Aorta (tissue), 5 donors: ENCODE measurements at places on chromosomes 16 and 17. TPM values are rescaled to one million over a fixed set of nuclear protein-coding genes. Genes with fewer than 3 reads are reported as not detected.

The PPY gene
- not detected for total RNA-seq

DNA sequence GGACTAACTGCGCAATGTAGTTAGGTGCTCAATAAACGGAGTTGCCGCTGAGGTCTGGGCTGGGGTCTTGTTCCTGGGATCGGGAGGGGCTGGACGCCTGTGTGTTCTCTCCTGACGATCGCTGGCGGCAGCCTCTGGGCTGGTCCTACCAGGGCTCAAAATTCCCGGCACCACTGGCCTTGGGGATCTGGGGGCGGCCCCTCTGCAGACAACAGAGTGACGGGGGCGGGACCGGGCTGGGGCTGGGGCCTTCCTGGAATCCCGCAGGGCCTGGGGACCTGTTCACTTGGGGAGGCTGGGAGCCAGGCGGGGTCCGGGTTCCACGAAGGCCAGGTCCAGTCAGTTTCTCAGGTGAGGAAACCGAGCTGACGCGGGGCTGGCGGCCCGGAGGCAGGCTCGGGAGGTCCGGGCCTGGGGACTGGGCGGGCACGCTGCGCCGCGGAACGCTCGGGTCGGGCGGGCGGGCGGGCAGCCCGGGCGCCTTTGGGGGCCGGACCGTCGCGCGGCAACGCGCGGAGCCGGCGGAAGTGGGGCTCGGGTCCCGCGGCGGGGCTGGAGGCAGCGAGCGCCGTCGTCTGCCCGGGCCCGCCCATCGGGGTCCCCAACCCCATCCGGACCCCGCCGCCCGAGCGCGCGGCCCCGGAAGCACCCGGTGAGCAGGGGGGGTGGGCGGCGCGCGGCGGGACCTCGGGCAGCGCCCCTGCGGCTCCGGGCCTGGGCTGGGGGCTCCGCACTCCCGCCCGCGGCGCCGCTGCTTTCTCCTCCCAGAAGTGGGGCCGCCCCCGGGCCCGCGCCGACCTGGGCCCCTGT is at the start of gene PIGQ:
Gene PIGQ (plus strand): TSS at position 524 of the 810 bp plus-strand sequence. CDS start 4,107 bp downstream, outside the sequence.
- H3K27me3 ChIP-seq: no peaks in the 10 kb centered on the region
- H3K4me1 ChIP-seq: no peaks in the 10 kb centered on the region
- H3K27ac ChIP-seq: peak within 1 kb of the TSS; percentile 46
- H3K36me3 ChIP-seq: no peaks in the 10 kb centered on the region

GRCh38 chr17:19023209-19023999 is 18.8 kb upstream of the FAM83G start:
- no peak overlapping the region for H3K27ac ChIP-seq
- no peaks in the 10 kb centered on the region for H3K4me1 ChIP-seq
- peak; percentile 5 for DNase-seq

GRCh38 chr16:84234321-84235241 is 5.2 kb downstream of the KCNG4 start:
- no peaks in the 10 kb centered on the region for H3K4me1 ChIP-seq
- H3K4me3 ChIP-seq: no peak overlapping the region
- no peak overlapping the region for H3K27ac ChIP-seq
- no peaks in the 10 kb centered on the region for H3K27me3 ChIP-seq

- H3K4me1 ChIP-seq: peaks cover 5% of the 10 kb centered on the region
- H3K27ac ChIP-seq: no peak overlapping the region
- no peak for DNase-seq
- no peak overlapping the region for H3K4me3 ChIP-seq
Observed at GRCh38 chr16:4097826-4098240, 18.4 kb downstream of the ADCY9 start.

DNA sequence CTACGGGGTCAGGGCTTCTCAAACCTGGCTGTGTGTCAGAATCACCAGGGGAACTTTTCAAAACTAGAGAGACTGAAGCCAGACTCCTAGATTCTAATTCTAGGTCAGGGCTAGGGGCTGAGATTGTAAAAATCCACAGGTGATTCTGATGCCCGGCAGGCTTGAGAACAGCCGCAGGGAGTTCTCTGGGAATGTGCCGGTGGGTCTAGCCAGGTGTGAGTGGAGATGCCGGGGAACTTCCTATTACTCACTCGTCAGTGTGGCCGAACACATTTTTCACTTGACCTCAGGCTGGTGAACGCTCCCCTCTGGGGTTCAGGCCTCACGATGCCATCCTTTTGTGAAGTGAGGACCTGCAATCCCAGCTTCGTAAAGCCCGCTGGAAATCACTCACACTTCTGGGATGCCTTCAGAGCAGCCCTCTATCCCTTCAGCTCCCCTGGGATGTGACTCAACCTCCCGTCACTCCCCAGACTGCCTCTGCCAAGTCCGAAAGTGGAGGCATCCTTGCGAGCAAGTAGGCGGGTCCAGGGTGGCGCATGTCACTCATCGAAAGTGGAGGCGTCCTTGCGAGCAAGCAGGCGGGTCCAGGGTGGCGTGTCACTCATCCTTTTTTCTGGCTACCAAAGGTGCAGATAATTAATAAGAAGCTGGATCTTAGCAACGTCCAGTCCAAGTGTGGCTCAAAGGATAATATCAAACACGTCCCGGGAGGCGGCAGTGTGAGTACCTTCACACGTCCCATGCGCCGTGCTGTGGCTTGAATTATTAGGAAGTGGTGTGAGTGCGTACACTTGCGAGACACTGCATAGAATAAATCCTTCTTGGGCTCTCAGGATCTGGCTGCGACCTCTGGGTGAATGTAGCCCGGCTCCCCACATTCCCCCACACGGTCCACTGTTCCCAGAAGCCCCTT is 10.9 kb downstream of the STH start:
- H3K4me1 ChIP-seq: no peaks in the 10 kb centered on the region
- H3K27ac ChIP-seq: no peak overlapping the region

- H3K4me1 ChIP-seq: no peaks in the 10 kb centered on the region
- H3K27ac ChIP-seq: no peak overlapping the region
- DNase-seq: peak; percentile 71
Observed at GRCh38 chr17:38442548-38442947, 14.3 kb downstream of the ARHGAP23 start.

- no peaks in the 10 kb centered on the region for H3K4me1 ChIP-seq
- no peak overlapping the region for H3K27ac ChIP-seq
- DNase-seq: no peak
- no peak overlapping the region for H3K4me3 ChIP-seq
Observed at GRCh38 chr17:13410874-13411273, 190.9 kb downstream of the HS3ST3A1 start.

DNA sequence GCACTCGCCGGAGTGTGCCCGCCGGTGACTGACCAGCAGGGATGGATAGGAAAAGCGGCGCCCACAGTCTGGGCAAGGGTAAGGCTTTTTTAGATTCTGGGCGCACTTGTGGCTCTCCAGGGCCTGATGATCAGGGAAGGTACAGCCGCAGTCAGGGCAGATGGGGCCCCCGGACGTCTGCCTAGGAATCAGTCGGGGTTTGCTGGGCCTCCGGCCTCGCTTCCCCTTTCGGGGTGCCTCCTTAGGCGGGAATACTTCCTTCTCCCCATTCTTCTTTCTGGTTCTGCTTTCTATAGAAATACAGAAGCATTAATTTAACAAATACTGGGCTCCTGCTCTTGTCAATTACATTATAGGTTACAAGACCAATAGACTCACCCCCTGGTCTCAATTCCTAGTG is 5.0 kb downstream of the ZNF689 start:
- H3K36me3 ChIP-seq: peaks cover 5% of the 10 kb centered on the region
- H3K27ac ChIP-seq: no peak overlapping the region
- H3K4me3 ChIP-seq: no peak overlapping the region
- peak; percentile 63 for DNase-seq
- no peaks in the 10 kb centered on the region for H3K4me1 ChIP-seq

DNA sequence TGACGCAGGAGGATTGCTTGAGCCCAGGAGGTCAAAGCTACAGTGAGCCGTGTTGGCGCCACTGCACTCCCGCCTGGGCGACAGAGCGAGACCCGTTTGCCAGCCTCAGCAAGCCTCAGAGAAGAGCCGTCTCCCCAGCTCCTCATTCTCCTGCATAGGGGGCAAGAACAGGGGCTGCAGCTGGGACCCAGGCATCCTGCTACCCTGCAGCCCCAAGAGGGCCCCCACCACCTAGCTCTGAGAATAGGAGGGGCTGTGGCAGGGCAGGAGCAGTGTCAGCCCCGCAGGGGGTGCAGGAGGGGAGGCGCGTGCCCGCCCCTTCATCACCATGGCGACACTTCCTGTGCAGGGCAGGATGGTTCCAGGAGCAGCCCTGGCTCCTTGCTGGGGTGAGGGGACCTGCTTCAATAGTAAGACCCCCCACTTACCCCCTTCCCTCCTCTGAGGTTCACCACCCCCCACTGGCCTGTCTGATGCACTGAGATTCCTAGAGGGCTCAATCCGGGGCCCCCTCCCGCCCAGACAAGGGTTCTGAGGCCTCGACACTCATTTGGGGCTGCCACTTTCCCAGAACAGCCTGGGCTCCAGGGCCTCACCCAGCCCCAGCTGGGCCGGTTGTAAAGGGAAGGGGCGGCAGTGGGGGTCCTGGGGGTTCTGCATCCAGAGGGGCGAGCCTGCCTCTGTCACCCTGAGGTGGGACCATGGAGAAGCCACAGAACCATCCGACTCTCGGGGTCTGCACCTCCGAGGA is 20.2 kb downstream of the VASN start:
- H3K4me1 ChIP-seq: no peaks in the 10 kb centered on the region
- peak overlapping the region; percentile 73 for H3K27ac ChIP-seq
- H3K27me3 ChIP-seq: no peaks in the 10 kb centered on the region
- H3K4me3 ChIP-seq: no peak overlapping the region
- no peak for DNase-seq
- no peaks in the 10 kb centered on the region for H3K36me3 ChIP-seq

- peaks cover 3% of the 10 kb centered on the region for H3K27me3 ChIP-seq
- no peaks in the 10 kb centered on the region for H3K4me1 ChIP-seq
- no peak for DNase-seq
- H3K27ac ChIP-seq: no peak overlapping the region
Observed at GRCh38 chr17:74271281-74271680, 2.8 kb upstream of the DNAI2 start.
